NCI-H1417 (cell line): ENCODE measurements at places on chromosomes 12 and 14.

DNA sequence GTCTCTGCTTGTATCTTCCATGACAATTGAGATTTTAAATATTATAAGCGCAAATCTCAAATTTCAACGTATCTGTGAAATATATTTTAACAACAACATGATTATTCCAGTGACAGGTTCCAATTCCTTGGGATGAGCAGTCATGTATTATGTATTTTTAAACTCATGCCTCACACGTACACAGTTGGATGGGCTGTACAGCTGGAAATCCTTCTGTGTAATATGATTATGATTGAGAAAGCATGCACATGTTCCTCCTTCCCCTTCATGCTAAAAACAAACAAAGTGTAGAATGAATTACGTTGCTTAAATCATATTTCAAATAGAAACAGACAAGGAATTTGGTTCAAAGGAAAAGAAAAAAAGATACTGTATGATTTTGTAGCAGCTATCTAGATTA is 428.3 kb downstream of the TMTC2 start:
- no peak for DNase-seq

DNA sequence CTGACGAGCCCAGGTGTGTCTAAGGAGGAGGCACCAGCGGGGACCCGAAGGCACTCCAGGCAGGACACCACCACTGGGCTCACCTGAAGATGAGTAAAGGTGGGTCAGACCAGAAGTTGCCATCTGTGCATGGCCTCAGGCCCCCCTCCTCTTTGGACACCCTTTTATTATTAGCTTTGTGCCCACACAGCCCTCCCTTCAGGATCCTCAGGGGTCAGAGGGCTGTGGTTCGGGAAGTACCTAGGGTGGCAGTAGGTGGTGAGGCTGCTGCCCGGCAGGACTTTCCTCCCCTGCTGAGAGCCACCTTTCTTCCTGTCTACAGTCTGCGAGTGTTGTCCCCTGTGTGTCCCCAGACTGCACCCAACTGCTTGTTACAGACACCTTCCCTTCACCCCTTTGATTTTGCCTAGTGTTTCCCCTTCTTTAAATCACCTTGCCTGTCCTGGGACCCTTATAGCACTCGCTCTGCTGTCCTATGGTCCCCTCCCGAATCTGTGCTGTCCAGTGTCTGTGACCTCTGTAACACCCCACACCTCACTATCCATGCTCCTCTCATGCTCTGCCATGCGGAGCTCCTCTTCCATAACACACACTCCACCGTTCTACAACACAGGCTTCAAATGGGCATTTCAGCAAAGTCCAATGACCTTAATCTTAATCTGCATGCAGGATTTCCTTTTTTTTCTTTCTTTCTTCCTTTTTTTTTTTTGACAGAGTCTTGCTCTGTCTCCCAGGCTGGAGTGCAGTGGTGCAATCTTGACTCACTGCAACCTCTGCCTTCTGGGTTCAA is 25.7 kb downstream of the SOAT2 start:
- no peak for DNase-seq

- no peak for DNase-seq
These were observed 354.8 kb downstream of the AEBP2 start for GRCh38 chr12:19794116-19794515.

GRCh38 chr14:34361504-34362011 is 100.5 kb downstream of the SPTSSA start:
- DNase-seq = no peak

GRCh38 chr12:24206621-24207020 is 257.2 kb upstream of the SOX5 start:
- peak; percentile 66 for DNase-seq

DNA sequence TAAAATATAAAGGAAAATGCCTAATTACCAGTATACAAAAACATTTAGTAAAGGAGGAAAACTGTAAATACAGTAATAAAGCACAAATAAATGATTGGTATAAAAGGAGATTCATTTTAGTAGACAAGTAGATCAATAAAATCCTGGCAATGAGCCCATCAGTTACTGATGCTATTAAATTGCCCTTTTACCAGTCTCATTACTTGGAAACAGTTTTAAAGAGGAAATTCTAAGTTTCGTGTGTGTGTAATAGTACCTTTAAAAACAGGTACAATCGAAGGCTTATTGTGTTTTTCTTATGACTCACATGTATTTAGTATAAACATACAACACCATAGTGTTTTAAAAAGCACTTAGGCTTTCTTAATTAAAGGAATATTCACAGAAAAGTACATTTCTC is 46.4 kb upstream of the SYT10 start:
- peak; percentile 41 for DNase-seq

DNA sequence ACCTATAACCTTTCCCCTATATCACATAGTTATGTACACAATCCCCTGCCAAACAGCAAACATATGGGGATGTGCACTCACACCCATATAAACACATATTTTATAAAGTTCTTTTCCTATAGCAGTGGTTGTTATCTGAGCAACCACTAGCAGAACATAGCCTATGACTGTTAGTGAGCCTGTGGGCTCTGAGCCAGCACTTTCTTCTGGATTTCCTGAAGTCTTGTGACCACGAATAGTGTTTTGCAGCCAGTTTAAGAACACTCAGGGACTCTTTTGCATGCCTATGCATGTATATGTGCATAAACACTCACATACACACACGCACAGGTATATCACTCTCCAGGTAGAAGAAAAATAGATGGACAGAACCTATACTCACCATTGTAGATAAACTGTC is 17.1 kb downstream of the TESPA1 start:
- no peak for DNase-seq

DNA sequence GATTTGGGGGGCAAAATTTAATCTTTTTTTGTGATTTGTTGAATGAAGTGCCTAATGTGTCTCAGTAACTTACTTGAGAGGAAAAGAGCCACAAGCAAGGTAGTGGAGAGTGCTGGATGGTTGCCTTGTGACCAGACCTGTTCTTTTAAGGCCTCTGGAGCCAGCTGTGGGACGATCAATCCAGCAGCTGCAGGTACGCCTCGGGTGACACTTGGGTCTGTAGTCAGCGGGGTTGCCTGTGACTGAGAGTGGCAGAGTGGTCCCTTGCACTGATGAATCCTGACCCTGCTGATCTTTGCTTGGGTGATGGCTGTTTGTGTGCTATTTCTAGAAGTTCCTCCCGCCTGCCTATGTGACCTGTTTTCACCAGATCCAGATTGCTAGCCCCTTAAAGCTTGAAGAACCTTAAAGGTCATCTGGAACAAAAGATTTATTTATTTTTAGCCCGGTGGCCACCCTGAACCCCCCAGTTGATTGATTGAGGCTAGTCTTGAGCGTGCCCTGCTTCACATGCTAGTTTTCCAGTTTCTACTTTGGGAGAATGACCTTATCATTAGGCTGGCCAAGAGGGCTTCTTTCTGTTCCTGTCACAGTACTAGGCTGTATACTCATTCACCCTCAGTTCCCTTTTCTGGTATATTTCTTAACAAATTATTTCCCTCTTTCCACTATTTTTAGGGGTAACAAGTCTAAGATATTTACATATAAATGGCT is 23.2 kb downstream of the PRKCH start:
- DNase-seq = no peak

- DNase-seq = no peak
These were observed 334.3 kb upstream of the FBXO33 start for GRCh38 chr14:39766397-39767000.

DNA sequence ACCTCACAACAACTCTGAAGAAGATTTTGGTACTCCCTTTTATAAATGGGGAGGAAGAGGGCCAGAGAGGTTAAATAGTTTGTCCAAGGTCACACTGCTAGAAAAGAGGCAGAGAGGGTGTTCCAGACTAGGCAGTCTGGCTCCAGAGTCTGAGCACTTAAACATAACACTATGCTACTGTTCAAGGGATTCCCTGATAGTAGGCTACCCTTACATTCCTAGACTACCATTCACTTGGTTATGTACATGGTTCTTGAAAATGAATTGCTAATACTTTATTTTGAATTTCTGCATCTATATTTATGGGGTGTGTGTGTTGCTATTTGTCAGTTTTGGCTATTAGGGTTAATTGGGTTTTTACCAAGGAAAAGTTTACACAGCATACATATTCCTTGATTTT is 7.2 kb downstream of the GNS start:
- DNase-seq = no peak

- no peak for DNase-seq
These were observed 13.6 kb downstream of the DAAM1 start for GRCh38 chr14:59202031-59202430.

- DNase-seq = peak; percentile 87
These were observed 97.5 kb downstream of the CRACR2A start for GRCh38 chr12:3655328-3655900.

- no peak for DNase-seq
These were observed 29.1 kb upstream of the AEBP2 start for GRCh38 chr12:19410211-19410610.

- no peak for DNase-seq
These were observed 84.2 kb upstream of the MDM1 start for GRCh38 chr12:68416350-68416749.

DNA sequence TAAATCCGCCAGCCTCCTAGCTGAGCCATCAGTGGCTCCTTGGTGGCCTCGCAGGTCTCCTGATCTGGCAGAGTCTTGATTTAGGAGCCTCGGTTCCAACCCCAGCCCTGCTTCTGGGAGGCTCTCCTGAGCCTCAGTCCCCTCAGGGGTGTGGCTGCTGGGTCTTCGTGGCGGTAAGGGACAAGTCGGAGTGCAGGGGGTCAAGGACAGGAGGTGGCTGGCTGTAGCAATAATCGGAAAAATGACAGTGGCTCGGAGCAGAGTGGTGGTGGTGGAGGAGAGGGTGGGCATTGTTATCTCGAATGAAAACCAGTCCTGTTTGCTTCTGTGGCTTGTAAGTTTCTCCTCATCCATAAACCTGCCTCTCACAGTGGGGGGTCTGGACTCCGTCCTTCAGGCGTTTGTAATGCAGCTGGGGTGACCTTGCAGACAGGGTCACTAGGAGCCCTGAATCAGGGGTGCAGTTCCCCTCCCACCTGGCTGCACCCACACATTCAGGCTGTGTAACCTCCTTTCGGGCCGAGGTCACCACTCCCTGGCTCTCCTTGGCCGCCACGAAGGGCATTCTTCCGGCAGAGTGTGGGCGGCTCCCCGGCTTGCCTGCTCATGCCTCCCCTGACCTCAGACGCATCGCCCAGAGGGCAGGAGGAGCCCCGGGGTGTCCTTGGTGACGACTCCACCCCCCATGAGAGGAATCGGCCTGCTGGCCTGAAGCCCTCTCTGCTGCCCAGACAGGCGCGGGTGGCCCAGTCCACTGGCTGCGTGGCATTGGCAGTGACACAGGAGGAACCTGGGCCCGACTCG is 8.1 kb downstream of the BCL7A start:
- DNase-seq = no peak

GRCh38 chr14:68306265-68306933 is 486.5 kb downstream of the ZFP36L1 start:
- no peak for DNase-seq

DNA sequence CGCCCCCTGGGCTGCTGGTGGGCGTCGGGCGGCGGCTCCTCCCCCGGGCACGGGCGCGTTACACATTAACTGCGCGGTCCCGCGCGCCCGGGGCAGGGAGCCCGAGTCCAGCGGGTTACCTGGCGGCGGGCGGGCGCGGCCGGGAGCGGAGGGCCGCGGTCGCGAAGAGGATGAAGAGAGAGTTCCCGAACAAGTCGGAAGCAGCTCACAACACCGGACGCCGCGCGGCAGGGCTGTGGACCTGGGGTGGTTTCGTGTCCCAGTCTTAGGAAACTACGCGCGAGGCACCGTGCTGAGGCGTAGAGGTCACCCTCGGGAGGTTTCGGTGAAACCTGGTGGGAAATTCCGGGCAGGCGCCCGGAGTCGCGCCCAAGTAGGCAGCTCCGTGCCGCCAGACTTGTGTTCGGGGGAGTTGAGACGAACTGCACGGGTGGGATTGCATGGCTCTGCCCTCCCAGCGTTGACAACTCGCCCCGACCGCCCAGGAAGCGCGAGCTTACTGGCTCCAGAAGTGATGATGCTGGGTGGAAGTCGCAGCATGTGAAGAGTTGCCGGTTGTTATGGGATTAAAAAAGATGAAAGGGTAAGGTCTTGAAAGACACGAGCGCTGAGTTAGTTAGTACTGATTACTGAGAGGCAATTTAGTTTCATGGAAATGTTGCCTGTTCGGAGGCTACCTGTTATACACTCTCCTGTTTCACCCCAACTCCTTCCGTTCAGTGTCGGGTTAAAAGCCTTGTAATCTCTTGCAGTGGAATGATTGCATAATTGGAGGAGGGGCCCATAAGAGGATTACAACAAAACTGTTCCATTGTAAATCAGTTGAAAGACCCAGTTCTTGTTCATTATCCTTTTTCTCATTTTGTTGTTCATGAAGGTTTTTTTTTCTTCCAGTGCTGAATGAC is 879 bp downstream of the RAB3IP start:
- DNase-seq = peak; percentile 89
